ENCODE measurements at places on chromosomes 2 and 18. TPM values are rescaled to one million over a fixed set of nuclear protein-coding genes. Genes with fewer than 3 reads are reported as not detected.

The RAB12 gene
- 32.7 TPM for total RNA-seq

The TLX2 gene
- not detected for total RNA-seq

The TBR1 gene
- total RNA-seq = 0.17 TPM

The MERTK gene
- 5.7 TPM for total RNA-seq

The COPS8 gene
- total RNA-seq = 42.2 TPM

The GEN1 gene
- 19.7 TPM for total RNA-seq

The WDR33 gene
- 52.5 TPM for total RNA-seq

The ZNF2 gene
- total RNA-seq = 3.4 TPM

The GREB1L gene
- 12.2 TPM for total RNA-seq

- H3K4me3 ChIP-seq = no peak overlapping the region
- H3K27me3 ChIP-seq = no peaks in the 10 kb centered on the region
- DNase-seq = no peak
- no peaks in the 10 kb centered on the region for H3K4me1 ChIP-seq
- no peaks in the 10 kb centered on the region for H3K36me3 ChIP-seq
Observed at GRCh38 chr2:223084873-223085272, 32.9 kb downstream of the KCNE4 start.

DNA sequence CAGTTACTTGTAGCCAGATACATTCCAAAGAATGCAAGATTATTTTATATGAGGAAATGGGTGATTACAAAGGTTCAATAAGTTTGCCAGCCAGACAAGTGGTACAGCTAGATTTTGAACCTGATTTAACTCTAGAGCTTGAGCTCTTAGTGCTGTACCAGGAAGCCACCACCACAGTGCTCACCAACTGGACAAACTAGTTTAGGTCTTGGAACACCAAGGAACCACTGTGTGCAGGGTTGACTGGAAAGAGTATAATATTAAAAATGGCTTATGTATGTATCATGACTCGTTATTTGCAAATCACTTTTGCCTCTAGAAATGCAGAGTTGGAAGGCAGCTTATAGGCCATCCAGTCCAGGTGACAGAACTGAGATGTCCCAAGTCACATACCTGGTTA lies 177.2 kb downstream of the TXNL1 start:
- H3K4me1 ChIP-seq = no peaks in the 10 kb centered on the region
- no peak overlapping the region for H3K4me3 ChIP-seq
- H3K36me3 ChIP-seq = no peaks in the 10 kb centered on the region
- no peaks in the 10 kb centered on the region for H3K27me3 ChIP-seq

GRCh38 chr18:58671632-58672564 lies 633 bp downstream of the MALT1 start:
- no peaks in the 10 kb centered on the region for H3K27me3 ChIP-seq
- peak overlapping the region; percentile 92 for H3K27ac ChIP-seq
- no peaks in the 10 kb centered on the region for H3K36me3 ChIP-seq
- peaks cover 60% of the 10 kb centered on the region for H3K4me1 ChIP-seq
- no peak for DNase-seq
- H3K4me3 ChIP-seq = peak overlapping the region; percentile 75

DNA sequence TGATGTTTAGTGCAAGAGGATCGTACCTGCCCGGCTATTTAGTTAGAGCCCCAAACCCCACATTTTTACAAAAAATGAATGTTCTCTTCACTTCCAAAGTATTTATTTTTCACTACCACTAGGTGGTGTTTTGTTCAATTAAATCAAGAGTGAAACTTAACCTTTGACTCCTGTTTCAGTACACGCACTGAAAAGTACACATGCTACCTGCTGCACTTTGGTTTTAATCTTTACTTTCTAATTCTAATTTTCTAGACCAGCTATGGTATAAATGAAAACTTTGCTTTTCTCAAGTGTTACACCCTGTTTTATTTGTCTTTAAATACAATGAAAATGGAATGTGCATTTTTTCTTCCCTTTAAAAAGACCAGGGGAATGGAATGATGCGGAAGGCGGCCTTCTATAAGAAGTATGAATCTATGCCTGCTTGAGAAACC lies 31.4 kb upstream of the CHN1 start:
- no peaks in the 10 kb centered on the region for H3K27me3 ChIP-seq
- peak; percentile 12 for DNase-seq
- no peak overlapping the region for H3K4me3 ChIP-seq
- H3K4me1 ChIP-seq = no peaks in the 10 kb centered on the region
- no peaks in the 10 kb centered on the region for H3K36me3 ChIP-seq

GRCh38 chr18:12052866-12053265 lies 40.8 kb upstream of the ANKRD62 start:
- DNase-seq = no peak
- no peak overlapping the region for H3K27ac ChIP-seq
- no peaks in the 10 kb centered on the region for H3K27me3 ChIP-seq
- H3K4me1 ChIP-seq = no peaks in the 10 kb centered on the region

GRCh38 chr2:152870239-152870638 lies 151.8 kb downstream of the ARL6IP6 start:
- H3K27me3 ChIP-seq = no peaks in the 10 kb centered on the region
- H3K27ac ChIP-seq = no peak overlapping the region
- no peaks in the 10 kb centered on the region for H3K36me3 ChIP-seq
- H3K4me3 ChIP-seq = no peak overlapping the region

GRCh38 chr2:152189622-152190495 lies 14.3 kb upstream of the STAM2 start:
- no peaks in the 10 kb centered on the region for H3K4me1 ChIP-seq
- no peaks in the 10 kb centered on the region for H3K27me3 ChIP-seq
- H3K27ac ChIP-seq = no peak overlapping the region

DNA sequence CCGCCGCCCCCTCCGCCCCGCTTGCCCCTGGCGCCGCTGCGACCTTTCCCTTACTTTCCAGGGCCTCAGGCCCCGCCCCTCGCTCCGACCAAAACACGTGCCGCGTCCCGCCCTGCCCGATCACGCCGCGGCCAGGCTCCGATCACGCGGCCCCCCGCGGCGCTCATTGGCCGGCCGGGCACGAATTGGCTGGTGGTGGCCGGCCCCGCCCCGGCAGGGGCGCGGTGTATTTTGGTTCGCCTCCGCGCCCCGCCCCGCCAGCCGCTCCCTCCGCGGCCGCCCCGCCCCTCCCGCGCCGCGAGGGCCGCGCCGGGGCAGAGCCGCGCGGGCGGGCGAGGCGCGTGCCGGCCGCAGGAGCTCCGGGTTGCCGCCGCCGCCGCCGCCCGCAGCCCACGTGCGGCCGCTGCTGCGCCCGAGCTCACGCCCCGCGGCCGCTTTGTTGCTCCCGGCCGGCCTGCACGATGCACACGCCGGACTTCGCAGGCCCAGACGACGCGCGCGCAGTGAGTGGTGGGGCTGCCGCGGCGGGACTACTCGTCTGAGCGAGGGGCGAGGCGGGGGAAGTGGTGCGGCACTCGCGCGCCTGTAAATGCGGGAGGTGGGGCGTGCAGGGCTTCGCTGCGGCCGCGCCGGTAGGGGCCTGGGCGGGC lies at the start of gene KLF11:
Gene KLF11, plus strand, starts transcription at position 295 of the 650 bp plus-strand sequence. Its CDS starts 167 bp downstream, at position 462.
- 0 out of 2 replicates have a peak, but pooled peaks cover 3% of the 10 kb centered on the region for H3K4me1 ChIP-seq
- H3K36me3 ChIP-seq = peaks cover 4% of the 10 kb centered on the region
- H3K4me3 ChIP-seq = 0 out of 2 replicates have a peak within 1 kb of the TSS, but pooled peaks have one; percentile 6
- H3K27me3 ChIP-seq = no peaks in the 10 kb centered on the region

GRCh38 chr2:219492575-219492974 lies 6.1 kb upstream of the GMPPA start:
- DNase-seq = no peak
- H3K27ac ChIP-seq = no peak overlapping the region
- H3K4me3 ChIP-seq = no peak overlapping the region
- no peaks in the 10 kb centered on the region for H3K36me3 ChIP-seq

DNA sequence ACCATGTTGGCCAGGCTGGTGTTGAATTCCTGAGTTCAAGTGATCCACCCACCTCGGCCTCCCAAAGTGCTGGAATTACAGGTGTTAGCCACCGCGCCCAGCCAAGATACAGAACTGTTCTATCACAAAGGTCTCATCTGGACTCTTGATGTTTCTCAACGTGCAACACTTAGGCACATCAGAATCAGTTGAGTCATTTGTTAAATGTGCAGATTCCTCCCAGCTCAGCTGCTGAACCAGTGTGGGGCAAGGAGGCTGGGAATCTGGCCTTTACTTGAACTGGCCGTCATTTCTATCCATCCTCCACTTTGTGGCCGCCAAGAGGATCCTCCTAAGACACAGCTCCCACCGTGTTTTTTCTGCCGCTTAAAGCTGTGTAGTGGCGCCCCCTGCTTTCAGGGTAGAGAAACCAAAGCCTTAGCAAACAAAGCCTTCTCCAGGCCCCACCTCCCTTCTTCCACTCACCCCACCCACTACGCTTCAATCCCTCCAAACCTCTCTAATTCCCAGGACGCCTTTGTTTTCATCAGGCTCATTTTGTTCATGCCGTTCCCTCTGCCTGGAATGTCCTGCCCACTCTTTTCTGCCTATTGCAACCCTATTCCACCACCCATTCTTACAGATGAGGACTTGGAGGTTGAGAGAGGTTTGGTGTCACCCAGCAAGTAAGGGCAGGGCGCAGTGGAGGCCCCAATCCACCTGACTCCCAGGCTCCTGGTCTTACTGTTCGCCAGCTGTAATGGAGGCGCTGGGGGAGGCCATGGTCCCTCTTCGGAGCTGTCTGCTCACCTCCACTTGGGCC lies 776 bp upstream of the SPEG start:
- H3K27ac ChIP-seq = peak overlapping the region; percentile 35
- no peaks in the 10 kb centered on the region for H3K36me3 ChIP-seq
- H3K4me1 ChIP-seq = peaks cover 27% of the 10 kb centered on the region
- H3K4me3 ChIP-seq = no peak overlapping the region
- H3K27me3 ChIP-seq = no peaks in the 10 kb centered on the region

DNA sequence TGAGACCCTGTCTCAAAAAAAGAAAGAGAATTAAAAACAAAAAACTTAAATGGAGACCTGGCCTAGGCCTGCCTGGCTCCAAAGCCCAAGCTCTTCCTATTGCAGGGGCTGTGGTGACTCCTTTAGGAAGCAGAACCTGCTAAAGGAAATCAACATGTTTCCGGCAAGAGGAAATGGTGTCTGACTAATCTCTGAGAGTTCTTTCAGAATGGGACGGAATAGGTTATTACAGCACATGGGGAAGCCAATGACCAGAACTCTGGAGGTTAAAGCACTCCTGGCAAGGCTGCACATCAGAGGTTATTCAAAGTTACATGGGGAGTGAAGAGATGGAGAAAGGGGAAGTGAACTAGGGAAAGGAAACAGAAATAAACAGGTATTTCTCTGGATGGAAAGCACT lies 21.4 kb downstream of the KIF3C start:
- H3K27me3 ChIP-seq = no peaks in the 10 kb centered on the region
- no peak overlapping the region for H3K27ac ChIP-seq
- H3K4me3 ChIP-seq = no peak overlapping the region
- no peak for DNase-seq

GRCh38 chr2:232488097-232488711 lies 570 bp upstream of the ECEL1 start:
- DNase-seq = no peak
- no peaks in the 10 kb centered on the region for H3K27me3 ChIP-seq
- no peaks in the 10 kb centered on the region for H3K36me3 ChIP-seq
- no peak overlapping the region for H3K4me3 ChIP-seq
- H3K4me1 ChIP-seq = no peaks in the 10 kb centered on the region

GRCh38 chr18:25288340-25288938 lies 63.5 kb downstream of the ZNF521 start:
- H3K27ac ChIP-seq = no peak overlapping the region
- no peaks in the 10 kb centered on the region for H3K36me3 ChIP-seq
- H3K27me3 ChIP-seq = 0 out of 2 replicates have a peak, but pooled peaks cover 5% of the 10 kb centered on the region

DNA sequence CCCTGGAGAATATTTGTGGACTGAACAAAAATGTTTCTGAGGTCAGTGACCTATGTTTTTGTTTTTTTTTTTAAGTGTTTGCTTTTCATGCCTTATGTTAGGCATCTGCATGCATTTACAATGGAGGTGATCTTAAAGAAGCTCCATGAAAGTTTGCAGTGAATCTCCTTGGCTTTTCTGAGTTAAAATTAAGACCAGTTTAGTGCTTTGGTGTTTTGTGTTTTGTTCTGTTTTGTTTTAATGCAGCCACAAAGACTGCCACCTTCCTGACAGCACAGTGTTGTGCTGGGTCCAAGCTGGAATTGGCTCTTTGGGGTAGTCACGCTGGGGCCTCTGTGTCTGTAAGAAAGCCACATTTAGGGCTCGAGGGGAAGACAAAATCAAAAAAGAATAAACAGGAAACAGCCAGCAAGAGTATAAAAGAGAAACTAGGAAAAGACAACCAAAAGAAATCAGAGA lies 396.2 kb downstream of the ARHGAP15 start:
- no peaks in the 10 kb centered on the region for H3K36me3 ChIP-seq
- no peak overlapping the region for H3K4me3 ChIP-seq
- DNase-seq = no peak
- H3K4me1 ChIP-seq = no peaks in the 10 kb centered on the region

GRCh38 chr18:75409806-75410205 lies 17.7 kb downstream of the SMIM21 start:
- peaks cover 31% of the 10 kb centered on the region for H3K27me3 ChIP-seq
- H3K4me1 ChIP-seq = peaks cover 14% of the 10 kb centered on the region
- H3K36me3 ChIP-seq = no peaks in the 10 kb centered on the region
- DNase-seq = no peak
- no peak overlapping the region for H3K4me3 ChIP-seq

- H3K4me3 ChIP-seq = no peak overlapping the region
- no peaks in the 10 kb centered on the region for H3K36me3 ChIP-seq
- DNase-seq = no peak
- no peaks in the 10 kb centered on the region for H3K27me3 ChIP-seq
Observed at GRCh38 chr2:232966122-232966521, 46.9 kb downstream of the NGEF start.

DNA sequence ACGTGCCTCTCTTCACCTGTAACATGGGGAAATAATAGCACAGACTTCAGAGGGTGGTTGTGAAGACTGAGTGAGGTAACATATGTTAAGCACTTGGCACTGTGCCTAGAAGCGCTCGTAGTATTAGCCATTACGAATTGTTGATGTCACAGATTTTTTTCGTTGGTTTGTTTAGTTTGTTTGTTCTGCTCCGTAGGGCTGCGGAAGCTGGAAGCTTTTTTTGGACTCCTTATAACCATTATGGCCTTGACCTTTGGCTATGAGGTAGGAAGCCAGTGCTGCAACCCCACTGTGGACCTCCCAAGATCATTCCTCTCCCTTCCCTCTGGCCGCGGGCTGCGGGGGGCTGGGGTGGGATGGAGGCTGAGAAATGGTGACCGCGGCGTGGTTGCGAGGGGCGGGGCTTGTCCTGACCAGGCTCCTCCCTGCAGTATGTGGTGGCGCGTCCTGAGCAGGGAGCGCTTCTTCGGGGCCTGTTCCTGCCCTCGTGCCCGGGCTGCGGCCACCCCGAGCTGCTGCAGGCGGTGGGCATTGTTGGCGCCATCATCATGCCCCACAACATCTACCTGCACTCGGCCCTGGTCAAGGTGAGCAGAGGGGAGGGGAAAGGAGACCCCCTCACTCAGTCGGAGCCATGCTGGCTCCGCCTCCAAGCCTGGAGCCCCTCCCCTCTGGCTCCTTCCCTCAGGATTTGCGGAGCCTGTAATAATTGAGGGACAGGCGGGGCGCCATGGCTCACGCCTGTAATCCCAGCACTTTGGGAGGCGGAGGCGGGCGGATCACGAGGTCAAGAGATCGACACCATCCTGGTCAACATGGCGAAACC lies 5.5 kb downstream of the SLC11A1 start:
- no peak overlapping the region for H3K4me3 ChIP-seq
- no peaks in the 10 kb centered on the region for H3K4me1 ChIP-seq

Measured in HCT116 (cell line).